ENCODE measurements at places on chromosomes 3 and 15.

- no peak for DNase-seq
These were observed 242.3 kb downstream of the TLE3 start for GRCh38 chr15:69855258-69856000.

GRCh38 chr15:60362321-60363086 lies 35.3 kb downstream of the ANXA2 start:
- no peak for DNase-seq

GRCh38 chr3:115141033-115141757 lies 5.9 kb downstream of the ZBTB20 start:
- DNase-seq: no peak

GRCh38 chr15:93012786-93013185 lies 76.2 kb downstream of the RGMA start:
- no peak for DNase-seq

DNA sequence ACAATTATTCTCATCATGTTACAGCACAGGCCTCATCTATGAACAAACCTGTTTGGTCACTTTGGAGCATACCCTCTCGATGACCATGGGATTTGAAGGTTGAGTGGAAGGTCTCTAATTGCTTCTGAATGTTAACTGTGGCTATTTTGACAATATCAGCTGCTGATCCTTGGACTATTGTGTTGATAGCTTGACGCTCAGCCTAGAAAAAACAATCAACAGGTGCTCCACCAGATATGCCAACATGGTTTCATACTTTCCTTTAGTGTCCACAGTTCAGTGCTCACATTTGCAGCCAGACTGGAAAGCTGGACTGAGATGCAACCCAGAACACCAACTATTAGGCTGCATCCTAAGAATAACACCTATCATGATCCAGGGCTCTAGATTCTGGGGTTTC lies 109.7 kb downstream of the POLQ start:
- DNase-seq: no peak

GRCh38 chr3:128094295-128095151 lies 29.1 kb downstream of the RUVBL1 start:
- no peak for DNase-seq

DNA sequence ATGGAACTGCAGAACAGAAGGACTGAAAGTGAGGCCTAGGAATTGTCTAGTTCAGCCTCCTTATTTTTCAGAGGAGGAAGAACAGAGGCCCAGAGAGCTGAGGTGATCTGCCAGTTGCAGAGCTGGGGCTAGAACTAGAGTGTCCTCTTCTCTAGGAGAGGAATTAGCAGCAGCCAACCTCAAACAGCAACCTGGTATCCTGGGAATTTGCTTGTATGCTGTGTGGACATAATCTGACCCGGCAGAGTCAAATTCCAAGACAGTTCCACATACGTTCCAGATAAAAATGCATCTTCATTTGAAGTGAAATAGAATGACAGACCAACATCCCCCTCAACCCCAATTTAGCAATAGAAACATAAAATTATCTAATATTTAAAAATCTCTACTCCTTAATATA lies 13.5 kb upstream of the TSC22D2 start:
- DNase-seq: no peak

DNA sequence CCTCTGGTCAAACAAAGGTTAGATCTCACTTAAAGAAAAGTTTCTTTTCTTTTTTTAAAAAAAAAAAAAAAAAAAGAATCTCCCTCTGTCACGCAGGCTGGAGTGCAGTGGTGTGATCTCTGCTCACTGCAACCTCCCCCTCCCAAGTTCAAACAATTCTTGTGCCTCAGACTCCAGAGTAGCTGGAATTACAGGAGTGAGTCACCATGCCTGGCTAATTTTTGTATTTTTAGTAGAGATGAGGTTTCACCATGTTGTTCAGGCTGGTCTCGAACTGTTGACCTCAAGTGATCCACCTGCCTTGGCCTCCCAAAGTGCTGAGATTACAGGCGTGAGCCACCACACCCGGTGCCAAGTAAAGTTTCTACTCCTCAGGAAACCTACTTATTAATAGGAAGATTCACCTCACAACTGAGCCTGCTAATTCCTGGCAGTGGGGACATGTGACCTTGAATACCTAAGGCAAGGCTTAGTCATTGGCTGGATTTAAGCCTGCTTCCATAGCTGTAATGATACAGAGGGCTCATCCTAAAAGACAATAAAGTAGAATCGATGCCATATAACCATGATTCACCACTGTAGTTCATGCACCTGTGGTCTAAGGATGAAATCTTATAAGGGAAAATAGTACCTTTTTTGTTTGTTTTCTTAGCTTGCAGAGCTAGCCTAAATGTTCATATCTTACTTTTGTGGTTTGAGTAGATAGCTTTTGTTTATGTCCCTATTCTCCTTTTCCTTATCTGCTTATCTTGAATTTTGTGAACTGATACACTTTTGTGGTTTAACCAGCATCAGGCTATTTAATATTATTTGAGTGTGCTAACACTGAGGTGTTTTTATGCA lies 24.8 kb upstream of the RBMS3 start:
- DNase-seq: no peak

DNA sequence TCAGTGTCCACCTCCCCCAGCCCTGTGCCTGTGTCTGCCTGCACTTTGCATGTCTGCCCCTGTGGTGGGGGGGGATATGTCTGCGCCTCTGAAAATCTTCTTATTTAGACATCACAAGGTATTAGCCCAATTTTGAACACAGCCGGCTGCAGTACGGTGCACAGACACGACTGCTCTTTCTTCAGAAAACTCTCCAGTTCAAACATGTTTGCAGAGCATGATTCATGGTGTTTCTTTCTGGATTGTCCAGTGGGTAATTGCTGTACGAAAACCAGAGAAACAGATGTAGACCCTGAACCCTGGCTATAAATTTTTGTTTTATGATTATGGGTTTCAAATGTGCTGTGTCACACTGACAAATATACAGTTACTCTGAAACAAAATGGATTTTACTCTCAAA lies 3.4 kb upstream of the RARB start:
- DNase-seq: no peak

DNA sequence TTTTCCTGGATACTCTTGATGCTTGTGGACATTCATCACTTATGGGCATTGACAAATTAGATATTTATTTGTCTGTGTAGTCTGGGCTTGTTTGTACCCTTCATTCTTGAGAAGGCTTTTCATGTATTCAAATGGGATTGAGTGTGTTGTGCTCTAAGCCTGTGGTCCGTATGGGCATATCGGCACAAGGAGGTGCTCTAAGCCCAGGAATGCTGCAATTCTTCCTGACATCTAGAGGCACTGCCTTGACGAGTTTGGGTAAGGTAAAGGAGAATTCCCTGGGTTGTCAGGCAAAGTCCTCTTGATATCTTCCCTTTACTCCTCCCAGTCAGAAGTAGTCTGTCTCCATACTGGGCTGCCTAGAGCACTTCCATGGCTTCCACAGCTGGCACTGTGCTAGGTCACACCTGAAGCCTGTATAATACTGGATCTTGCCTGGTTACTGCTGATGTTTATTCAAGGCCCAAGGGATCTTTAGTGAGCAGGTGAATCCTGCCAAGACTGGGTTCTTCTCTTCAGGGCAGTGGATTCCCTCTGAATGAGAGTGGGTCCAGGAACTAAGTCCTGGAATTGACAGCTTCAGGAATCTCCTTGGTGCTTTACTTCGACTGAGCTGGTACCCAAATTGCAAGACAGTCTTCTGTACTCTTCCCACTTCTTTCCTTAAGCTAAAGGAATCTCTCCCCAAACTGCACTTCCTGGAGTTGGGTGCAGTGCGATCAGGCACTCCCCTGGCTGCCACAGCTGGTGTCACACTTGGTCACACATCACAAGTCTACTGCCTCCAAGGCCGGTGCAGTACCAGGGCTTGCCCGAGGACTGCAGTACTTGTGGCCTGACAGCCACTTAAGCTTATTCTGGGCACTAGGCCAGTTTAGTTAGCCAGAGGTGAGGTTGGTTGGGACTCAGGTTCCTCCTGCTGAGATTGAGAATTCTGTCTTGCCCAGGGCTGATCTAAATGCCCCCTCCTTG lies 46.0 kb downstream of the GALK2 start:
- no peak for DNase-seq

GRCh38 chr15:75171408-75171807 lies 30.3 kb upstream of the C15orf39 start:
- DNase-seq: no peak

GRCh38 chr3:16523778-16524177 lies 10.3 kb upstream of the RFTN1 start:
- DNase-seq: no peak

GRCh38 chr15:72559781-72560180 lies 85.7 kb downstream of the ARIH1 start:
- DNase-seq: no peak

DNA sequence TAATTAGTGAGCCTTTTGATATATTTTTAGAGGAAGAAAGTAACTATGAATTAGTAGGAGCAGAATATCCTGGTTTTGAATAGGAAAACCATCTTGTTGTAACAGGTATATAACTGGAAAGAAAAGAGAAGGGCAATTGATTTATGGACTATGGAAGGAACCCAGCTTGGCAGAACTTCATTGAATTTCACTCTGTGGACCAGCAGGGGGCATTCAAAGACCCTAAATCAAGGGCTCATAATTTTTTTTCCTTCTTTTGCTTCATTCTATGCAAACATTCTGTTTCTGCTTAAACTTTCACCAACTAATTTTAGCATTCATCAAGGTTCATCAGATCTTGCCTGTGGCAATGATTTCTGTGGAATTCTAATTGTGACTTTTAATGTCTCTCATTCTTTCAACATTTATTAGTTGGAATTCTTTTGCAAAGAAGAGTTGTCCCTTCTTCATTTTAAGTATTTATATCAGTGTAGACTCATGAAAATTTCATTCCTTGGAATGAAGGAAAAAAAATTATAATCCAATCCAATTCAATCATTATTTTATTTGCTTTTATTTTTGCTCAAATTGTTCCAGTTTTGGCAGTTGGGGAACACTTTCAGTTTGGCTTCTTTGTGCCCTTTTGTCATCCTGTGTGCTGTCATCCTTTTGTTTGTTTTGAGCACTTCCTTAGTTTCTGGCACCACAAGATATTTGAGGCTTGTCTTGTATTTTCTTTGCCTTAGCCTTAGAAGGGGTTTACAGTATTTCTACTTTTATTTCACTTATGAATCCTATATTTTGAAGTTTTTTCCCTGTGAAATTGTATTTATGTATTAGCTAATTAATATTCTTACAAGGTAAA lies 30.4 kb downstream of the NXPE3 start:
- no peak for DNase-seq

GRCh38 chr3:70963431-70964275 lies 619.9 kb downstream of the FOXP1 start:
- no peak for DNase-seq

DNA sequence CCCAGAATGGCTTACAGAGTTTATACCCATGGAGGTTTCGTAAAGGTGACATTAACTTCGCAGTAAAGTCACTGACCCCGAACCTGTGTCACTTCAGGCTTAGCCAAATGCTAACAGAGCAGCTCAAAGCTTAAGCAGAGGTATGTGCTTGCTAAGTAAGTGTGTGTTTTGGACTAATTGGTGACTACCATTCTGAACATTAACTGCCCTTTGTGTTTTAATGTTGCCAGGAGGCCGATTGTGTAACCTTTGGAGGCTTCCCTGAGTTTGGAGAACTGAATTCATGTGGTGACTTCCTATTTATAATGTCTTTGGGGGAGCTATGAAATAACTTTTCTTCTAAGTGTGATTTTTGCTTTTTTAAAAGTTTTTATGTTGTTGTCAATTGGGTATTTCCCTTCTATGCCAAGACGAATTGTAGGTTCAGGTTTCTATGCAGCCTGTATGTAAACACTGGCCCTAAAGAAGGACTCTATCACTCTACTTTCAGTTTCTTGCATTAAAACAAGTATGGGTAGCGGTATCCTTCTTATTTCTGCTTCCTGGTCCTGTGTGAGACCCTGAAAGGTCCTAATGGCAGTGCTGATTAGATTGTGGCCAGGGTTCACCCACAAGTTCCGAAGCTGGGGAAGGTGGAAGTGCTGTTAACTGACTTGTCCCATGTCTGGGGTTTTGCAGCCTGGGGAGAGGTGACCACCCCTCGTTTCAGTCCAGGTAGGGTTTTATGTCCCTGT lies 86.3 kb downstream of the IGF1R start:
- no peak for DNase-seq

GRCh38 chr3:170709046-170709445 lies 123.2 kb upstream of the SLC7A14 start:
- DNase-seq: no peak

DNA sequence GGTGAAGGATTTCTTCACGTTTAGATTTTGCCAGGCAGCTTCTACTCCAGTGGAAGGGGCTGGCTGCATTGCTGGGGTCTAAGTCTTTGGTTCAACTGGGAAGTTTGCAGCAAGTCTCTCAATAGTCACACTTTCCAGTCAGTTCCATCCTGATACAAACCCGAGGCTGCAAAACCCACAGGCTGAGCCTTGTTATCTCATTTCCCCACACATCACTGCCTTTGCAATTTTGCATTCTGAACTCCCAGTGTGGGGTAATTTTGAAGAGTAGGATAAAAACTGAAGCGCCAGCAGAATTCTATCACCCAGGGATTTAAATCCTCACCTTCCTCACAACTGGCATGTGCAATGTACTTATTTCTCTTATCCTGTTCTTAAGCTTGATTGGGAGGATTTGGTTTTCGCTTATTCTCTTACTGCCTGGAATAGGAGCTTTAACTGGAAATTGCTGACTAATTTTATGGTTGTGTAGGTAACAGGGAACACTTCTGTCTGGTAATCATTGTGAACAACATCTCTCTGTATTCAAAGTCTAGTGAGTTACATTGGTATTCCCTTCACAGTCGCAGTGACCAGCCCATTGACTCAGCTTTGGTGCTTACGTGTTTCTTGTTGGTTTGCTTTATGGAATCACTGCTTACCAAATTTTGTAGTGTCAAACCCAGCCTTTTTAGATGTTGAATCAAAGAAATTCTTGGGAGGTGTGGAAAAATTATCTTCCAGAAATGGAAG lies 142.0 kb upstream of the TOPAZ1 start:
- no peak for DNase-seq

- DNase-seq: no peak
These were observed 4.3 kb downstream of the DNAJB8 start for GRCh38 chr3:128462341-128462910.

GRCh38 chr3:129722527-129722926 lies 116.1 kb upstream of the PLXND1 start:
- DNase-seq: no peak

DNA sequence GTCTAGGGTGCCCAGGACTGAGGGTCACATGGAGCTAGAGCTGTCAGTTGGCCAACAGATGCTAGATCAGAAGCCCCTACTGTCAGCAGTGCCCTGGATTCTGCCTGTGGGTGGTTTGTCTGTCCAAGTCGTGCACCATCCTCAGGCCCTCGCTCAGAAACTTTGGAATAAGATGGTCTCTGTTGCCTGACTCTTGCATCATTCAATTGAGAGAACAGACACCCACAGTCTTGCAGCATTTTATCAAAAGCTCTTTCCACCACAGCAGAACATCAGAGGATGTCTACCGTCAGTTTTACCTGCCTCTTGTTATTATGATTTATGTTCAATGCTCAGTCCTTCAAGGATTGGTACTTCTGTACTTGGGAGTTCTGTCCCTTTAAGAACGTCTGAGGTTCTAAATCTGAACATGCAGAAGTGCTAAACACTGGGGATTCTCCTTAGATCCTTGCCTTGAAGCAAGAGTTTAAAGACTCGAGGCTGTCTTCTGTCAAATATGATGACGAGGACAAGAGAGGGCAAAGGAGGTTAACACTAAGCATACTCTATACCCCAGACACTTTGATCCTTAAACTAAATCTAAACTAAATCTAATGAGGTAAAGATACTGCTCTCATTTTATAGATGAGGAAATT lies 4.8 kb downstream of the AQP9 start:
- no peak for DNase-seq
